ENCODE measurements at places on chromosomes 11 and 22.

GRCh38 chr22:26822313-26822712 lies 164.9 kb downstream of the MIAT start:
- DNase-seq = no peak

- DNase-seq = no peak
Measured at GRCh38 chr11:68120273-68121066, 718 bp downstream of the CHKA start.

DNA sequence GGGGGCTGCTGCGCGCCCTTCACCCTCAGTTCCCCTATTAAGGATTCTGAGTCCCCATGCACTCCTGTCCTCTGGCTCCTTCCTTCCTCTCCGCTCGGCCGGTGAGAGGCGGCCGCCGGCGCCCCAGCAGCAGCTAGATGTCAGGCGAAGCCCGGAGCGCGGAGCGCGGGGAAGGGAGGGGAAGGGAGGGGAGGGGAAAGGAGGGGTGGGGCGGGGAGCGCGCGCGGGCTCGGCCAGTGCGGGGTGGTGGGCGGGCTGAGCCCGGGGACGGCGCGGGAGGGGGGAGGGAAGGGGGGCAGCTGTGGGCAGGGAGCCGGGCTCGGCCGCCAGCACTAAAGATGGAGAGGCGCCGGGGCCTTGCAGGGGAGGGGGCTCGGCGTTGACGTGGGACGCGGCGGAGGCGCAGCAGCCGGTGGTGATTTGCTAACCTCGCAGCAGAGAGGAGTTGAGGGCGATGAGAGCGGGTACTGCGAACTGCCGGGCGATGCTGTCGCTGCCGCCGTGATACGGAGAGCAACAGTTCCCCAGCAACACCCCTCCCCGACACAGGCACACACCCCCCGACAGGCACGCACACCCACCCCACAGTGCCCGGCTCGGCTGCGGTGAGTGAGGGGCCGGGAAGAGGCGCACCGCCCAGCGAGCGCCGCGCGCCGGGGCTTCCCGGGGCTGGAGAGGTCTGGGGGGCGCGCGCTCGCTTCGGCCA lies at the start of gene ZBTB16:
TSS of gene ZBTB16 (plus strand) at position 434 of the 706 bp plus-strand sequence. CDS start 3,590 bp downstream, outside the sequence.
- no peak for DNase-seq

- DNase-seq = no peak
Measured at GRCh38 chr11:29773656-29774264, 243.1 kb downstream of the KCNA4 start.

DNA sequence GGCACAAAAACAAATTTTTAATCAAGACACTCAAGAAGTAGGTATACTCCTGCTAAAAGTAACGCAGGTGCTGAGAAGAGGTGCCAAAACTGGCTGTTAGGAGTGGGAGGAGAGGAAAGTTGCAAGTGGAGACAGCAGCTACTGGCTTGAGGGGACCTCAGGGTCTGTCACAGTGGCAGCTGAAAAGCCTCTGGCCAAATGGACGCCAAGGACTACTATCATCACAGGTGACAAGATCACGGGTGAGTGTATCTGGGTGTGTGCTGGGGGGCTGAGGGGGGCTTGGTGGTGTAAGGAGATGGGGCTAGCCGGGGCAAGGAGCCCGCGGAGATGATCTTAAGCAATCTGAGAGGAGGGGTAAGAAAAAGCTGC lies 687 bp downstream of the ZNF202 start:
- DNase-seq = no peak

GRCh38 chr11:86639137-86639536 lies 33.3 kb downstream of the ME3 start:
- DNase-seq = no peak

- no peak for DNase-seq
Measured at GRCh38 chr11:1523779-1524178, 37.2 kb upstream of the MOB2 start.

DNA sequence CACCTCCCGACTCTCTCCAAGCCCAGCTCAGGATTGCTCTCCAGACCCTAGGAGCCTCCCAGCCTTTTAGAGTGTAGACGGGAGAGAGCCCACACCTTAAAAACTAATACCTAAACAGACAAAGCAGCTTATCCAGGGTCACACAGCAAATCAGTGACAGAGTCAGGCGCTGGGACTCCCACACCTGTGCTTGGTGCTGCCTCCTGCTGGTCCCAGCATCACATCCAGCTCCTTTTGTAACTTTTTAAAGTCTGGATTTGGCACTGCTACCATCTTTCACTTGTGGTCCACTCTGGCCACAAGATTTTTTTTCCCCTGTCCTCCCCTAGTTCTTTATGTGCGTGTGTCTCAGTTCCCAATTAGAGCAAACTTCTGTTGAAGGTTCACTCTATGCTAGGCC lies 4.7 kb downstream of the ANO1 start:
- no peak for DNase-seq

GRCh38 chr11:47186700-47187695 lies 764 bp upstream of the PACSIN3 start:
- DNase-seq = no peak

DNA sequence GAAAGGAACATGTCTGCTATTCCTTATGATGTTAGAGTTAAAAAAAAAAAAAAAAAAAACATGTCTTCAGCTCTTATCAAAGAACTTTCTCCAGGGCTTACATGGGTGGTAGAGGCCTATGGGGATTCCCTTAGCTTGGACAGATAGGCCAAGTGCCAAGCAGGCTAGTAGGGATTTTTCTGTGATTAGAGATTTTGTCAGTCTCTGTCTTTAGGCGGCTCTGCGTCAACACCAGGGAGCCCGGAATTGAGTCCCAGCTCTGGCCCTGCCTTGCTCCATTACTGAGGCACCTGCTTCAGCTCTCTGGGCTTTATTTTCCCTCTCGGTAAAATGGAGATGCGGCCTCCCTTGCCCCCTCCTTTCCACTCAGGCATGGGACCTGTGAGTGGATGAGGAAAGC lies 13.1 kb downstream of the CRY2 start:
- no peak for DNase-seq

- DNase-seq = peak; percentile 54
Measured at GRCh38 chr11:66694732-66695207, 17.1 kb upstream of the RBM4B start.

DNA sequence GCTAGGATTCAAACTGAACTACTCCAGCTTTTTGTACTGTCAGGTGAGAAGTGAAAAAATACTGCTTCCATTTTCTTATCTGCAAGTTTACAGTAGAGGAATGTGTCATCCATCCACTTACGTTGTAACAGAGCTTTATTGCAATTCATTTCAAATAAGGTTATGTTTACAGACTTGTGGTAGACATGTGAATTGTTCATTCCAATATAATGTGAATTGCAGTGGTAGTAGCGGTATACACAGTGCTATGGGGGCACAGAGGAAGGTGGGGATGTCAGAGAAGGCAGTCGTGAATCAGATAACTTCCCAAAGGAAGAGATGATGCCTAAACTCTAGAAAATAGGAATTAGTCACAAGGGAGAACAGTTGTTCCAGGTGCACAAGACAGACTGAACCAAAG lies 42.5 kb downstream of the CEP57 start:
- no peak for DNase-seq

DNA sequence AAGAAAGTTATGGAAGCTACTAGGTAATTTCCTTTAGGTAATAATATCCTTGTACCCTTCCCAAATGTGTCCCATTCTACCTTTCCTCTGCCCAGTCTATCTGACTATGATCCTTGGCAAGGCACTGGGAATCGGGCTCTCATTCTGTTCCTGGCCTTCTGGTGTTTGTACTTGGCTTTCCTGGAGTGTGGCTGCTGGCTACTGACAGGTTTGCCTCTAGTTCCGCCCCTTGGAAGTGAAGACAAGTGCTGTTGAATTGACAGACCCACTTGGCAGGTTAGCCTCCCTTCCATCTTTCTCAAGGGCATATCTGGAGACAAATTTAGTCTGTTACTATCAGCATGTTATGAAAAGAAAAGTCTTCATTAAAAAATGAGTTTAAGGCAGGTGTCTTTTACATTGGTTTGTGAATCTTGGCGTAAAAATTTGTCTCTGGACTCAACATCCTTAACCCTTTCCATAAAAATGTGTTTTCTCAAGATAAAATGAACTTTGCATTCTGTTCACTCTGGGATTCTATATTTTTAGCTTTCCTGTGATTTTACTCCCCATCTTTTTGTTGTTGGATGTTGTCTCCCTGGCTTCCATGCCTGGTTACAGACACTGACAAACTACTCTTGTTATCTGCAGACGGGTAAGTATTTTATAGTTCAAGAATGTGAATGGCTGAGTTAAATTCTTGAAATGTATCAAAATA lies 287.4 kb upstream of the PDGFD start:
- DNase-seq = no peak

GRCh38 chr11:304061-304506 lies 3.5 kb upstream of the IFITM2 start:
- DNase-seq = no peak

DNA sequence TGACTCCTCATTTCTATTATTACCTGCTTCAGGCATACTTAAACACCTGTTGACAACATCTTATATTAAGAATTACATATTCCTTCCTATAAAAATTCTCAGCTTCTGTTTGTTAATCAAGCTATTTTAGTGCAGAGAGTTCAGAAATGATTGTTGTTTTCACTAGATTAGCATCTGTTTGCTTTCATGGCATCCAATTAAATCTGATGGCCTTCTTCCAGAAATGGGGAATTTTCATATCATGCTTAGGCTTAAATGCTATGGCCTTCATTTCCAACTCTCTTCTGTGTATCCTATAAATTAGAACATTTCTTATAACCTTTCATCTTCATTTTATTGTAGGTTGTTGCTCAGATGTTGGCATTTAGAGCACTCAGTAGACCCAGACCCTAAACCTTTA lies 180.0 kb downstream of the WNT11 start:
- no peak for DNase-seq

- DNase-seq = no peak
Measured at GRCh38 chr11:18523084-18523483, 3.7 kb downstream of the TSG101 start.

DNA sequence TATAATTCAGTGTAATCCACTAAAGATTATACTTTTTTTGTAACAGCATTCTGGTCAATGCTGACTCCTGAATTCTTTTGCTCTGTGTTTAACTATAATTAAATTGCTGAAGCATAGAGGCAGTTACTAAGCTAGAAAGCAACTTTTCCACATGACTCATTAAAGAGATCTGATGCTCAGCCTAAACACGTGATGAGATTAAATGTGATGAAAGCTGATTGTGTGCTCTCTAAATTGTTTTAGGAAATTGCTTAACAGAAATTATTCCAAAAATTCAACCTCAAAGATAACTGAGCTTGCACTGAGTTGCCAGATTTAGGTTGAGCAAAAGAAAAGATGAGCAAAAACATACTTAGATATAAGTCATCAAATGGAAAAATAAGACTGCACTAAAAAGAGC lies 1033.6 kb downstream of the FAM181B start:
- DNase-seq = no peak

DNA sequence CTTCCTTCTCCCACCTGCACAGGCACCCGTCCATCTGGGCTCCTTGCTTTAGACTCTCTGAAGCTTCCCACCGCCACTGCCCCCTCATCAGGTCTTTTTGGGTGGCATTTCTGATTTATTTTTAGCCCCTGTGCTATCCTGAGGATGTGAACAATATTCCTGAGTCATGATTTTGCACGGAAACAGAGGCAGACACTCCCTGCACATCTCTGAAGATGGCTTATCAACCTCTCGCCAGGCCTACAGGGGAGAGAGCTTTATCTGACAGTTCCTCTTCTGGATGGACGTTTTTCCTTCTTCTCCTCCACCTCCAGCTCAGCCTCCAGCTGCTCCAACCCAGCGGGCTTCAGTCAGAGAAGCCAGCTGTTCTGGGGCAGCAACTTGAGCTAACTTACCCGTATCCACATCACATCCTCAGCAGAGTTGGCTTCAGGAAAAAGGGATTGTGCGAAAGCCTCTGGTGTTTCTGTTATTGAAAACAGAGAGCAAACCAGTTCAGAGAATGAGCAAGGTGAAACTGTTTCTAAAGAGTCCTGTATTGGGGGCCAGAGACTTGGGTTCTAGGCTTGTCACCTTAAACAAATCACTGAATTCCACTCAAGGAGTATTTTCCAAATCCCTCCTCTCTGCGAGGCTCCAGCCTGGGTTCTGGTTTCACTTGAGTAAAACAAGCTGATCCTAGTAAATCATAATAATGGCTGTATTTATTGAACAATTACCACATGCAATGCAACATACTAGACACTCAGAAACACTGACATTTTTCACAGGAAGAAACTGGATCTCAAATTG lies 33.1 kb upstream of the ETS1 start:
- DNase-seq = no peak

GRCh38 chr11:15342163-15342562 lies 227.4 kb downstream of the INSC start:
- DNase-seq = no peak

DNA sequence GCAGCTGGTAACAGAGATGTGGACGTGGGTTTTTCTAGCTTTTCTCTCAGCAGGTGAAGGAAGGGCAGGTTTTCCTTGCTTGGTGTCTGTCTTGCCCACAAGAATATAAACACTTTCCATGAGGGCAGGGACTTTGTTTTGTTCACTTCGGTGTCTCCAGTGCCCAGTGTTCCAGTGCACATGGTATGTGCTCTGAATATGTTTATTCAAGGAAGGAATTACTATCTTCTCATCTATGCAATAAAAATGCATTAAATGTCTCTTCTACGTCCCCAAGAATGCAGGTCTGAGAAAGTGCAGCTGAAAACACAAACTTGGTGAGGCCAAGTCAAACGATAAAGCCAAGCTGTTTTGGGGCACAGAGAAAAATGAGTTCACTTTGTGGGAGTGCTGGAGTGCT lies 56.3 kb upstream of the PLET1 start:
- no peak for DNase-seq

GRCh38 chr22:27718186-27719035 lies 83.1 kb downstream of the MN1 start:
- DNase-seq = no peak

DNA sequence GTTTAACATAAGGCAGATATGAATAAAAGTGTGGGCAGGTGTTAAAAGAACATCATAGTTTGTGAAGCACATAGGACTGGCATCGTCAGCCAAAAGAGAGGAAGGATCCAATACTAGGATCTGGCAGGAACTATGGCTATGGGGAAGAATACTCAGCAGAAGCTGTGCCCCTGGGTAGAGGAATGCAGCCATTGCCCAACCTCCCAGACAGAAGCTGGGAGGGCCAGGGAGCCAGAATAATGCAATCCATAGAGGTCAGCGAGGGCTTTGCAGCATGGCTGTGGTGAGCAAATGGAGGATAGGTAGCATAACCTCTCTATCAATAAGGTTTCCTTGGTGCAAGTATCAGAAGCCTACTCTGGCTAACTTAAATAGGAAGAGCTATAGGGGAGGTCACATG lies 11.7 kb upstream of the CSTF3 start:
- DNase-seq = no peak

- no peak for DNase-seq
Measured at GRCh38 chr11:25198704-25199103, 701.9 kb downstream of the LUZP2 start.

GRCh38 chr11:64690235-64690634 lies 32.8 kb downstream of the NRXN2 start:
- DNase-seq = no peak

DNA sequence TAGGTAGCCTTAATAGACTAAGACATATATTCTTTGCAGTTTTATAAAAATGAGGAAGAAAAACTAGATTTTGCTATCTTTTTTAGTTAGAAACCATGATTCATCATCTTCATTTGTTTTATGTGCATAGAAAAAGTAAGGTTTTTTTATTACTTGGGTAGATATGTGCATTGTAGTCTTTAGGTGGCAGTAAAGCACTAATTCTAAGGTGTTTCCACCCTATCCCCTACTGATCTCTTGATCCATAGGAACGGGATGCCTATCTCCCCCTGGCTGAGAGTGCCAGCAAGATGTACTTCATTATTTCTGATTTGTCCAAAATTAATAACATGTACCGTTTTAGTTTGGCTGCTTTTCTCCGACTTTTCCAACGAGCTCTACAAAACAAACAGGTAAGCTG lies 148.1 kb downstream of the DYNC2H1 start:
- no peak for DNase-seq

All from stimulated activated CD4-positive, alpha-beta T cell treated with anti-CD3 and anti-CD28 coated beads, Interleukin-1b, Interleukin-23, amount 100 ng/mL, for 1 hour (primary cell).